ENCODE measurements at places on chromosomes 2 and 18. TPM values are rescaled to one million over a fixed set of nuclear protein-coding genes. Genes with fewer than 3 reads are reported as not detected.

GRCh38 chr2:120516679-120517314 is 170.9 kb downstream of the INHBB start:
- H3K4me1 ChIP-seq = no peaks in the 10 kb centered on the region
- DNase-seq = no peak
- peaks cover 11% of the 10 kb centered on the region for H3K27me3 ChIP-seq
- H3K27ac ChIP-seq = no peak overlapping the region
- no peak overlapping the region for H3K4me3 ChIP-seq

DNA sequence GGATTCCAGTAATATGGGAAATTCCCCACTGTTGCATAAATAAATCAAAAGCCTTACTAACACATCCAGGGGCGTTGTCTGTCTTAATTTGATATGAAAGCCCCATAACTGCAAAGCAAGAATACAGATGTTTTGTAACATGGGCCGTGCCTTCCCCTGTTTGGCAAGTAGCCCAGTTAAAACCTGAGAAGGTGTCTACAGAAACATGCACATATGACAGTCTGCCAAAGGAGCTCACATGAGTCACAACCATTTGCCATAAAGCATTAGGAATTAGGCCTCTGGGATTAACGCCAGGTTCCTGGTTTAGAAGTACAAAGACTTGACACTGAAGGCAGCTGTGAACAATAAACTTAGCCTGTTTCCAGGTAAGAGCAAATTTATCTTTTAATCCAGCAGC is 43.1 kb upstream of the LONRF2 start:
- DNase-seq = no peak
- no peak overlapping the region for H3K4me3 ChIP-seq
- no peaks in the 10 kb centered on the region for H3K4me1 ChIP-seq
- no peak overlapping the region for H3K27ac ChIP-seq
- H3K27me3 ChIP-seq = peaks cover 14% of the 10 kb centered on the region

Gene SLC19A3
- not detected for total RNA-seq

DNA sequence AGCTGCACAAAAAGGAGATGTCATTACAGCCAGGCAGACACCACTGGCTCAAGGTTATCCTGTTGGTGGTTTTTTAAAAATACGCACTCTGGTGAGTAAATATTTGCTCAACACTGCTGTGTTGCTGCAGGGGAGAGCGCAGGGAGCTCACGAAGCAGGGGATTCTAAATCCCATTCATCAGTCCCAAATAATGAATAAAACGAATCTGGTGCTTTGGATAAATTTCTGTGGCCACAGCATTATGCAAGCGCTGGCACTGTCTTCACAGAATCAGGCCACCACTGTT is 256.2 kb downstream of the HDAC4 start:
- no peak for DNase-seq
- H3K27ac ChIP-seq = no peak overlapping the region
- H3K4me3 ChIP-seq = no peak overlapping the region
- H3K36me3 ChIP-seq = peaks cover 30% of the 10 kb centered on the region

- no peaks in the 10 kb centered on the region for H3K27me3 ChIP-seq
- H3K27ac ChIP-seq = no peak overlapping the region
- DNase-seq = no peak
Measured at GRCh38 chr2:129797489-129798300, 181.8 kb upstream of the RAB6C start.

DNA sequence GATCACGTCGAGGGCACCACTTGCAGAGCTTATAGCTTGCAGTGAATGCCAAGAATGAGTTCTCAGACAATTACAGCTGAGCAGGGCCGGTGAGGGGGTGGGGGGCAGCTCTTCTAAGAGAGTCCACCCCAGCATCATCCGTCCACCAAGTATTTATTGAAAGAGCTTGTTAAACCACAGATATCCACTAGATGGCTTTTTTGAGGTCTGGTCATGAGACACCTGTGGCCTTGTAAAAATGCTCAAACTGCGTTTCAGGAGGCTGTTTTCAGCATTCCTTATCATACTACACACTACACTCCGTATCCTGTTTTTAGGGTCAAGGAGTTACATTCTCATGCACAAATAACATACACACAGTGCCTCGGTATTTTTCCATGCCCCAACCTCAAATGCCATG is 51.5 kb downstream of the DNAJC10 start:
- peaks cover 70% of the 10 kb centered on the region for H3K36me3 ChIP-seq
- H3K27ac ChIP-seq = no peak overlapping the region
- H3K4me3 ChIP-seq = no peak overlapping the region
- H3K4me1 ChIP-seq = no peaks in the 10 kb centered on the region
- no peak for DNase-seq

All from activated CD4-positive, alpha-beta memory T cell treated with anti-CD3 and anti-CD28 coated beads for 36 hours (primary cell).